Stimulated activated CD4-positive, alpha-beta T cell treated with anti-CD3 and anti-CD28 coated beads, Interleukin-12 subunit alpha, Interleukin-12 subunit beta, amount 100 ng/mL, for 24 hours (primary cell): ENCODE measurements at places on chromosomes 3 and 15.

GRCh38 chr3:105999856-106000255 lies 131.0 kb upstream of the CBLB start:
- DNase-seq, result no peak

- no peak for DNase-seq
Measured at GRCh38 chr3:58347984-58348383, 15.3 kb downstream of the PXK start.

DNA sequence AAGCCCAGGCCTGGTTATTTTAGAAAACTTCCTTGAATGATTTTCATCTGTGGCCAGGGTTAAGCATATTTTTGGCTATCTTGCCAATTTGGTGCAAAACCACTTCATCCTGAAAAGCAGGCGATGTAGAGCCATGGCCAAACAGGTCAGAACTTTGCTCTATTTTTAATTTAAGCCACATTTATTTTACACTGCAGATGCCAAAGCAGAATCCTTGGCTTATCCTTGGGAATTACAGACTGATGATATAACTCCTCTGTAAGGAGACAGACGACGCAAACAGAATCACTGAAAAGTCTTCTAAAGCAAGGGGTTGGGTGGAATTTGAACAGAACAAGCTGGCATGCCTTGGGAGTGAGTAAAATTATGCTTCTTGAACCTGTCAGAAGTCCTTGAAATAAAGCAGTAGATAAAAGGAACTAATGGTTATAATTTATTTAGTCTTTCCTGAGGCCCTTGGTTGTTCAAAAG lies 121.9 kb downstream of the CHST2 start:
- no peak for DNase-seq

DNA sequence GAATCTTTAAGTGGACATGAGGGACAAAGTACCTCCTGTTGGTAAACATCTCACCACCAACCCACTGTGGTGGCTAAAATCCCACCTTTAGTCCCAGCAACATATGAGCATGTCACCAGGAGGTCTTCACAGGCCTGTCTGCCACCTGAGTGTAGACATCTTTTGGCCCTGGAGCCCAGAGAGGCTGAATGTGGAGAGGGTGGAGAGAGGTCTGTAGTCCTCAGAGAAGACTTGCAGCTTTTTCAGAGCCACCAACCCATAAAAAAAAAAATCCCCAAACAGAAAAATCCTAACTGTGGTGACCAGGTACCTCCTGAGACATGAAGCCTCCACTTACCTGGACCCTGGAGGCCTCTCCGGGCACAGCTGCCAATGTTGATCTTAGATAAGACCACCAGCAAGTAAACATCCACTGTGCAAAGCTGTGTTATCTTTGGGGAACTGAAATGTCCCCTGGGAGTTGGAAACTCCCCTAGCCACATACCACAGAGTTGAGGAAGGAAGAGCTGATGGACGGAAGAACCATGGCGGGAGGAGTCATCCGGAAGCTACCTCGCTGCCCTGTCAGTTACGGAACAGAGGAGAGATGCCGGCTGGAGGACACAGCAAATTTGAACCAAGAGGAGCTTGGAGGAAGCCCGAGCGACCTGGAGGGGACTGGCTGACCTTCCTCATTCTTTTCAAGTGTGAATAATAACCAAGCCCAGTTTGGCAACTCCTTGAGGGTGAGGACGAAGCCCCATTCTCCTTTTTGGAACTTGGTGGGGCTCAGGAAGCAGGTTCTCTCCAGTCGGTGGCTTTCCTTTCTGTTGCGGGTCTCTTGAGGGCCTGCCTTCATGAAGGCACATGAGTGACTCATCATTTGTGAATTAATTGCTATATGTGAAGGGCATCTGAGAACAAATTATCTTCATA lies at the start of gene GHRL:
GHRL (minus strand) TSS at position 443 of the 915 bp plus-strand sequence. CDS start 2,767 bp downstream, outside the sequence.
- DNase-seq, result no peak

DNA sequence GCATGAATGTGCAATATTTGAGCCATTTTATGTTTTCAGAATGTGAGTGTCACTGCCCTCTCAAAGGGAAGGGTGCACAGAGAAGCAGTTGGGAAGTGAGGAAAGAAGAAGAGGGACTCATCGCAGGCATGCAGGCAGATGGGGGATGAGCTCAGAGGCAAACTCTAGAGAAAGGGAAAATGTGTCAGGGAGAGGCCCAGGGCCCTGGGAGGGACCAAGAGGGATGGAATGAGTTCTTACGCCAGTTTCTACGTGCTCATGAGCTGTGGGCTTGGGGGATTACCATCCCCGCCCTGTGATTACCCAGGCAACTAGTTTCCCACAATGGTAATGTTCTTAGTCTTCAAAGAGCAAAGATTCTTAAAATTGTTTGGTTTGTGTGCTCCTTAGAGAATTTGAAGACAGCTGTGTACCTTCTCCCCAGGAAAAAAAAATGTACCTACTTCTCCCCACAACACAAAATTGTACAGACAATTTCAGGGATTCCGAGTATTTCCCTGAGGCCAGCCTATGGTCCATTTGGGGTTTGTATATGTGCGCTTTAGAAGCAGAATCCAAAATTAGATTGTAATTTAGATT lies 17.8 kb downstream of the GCSAM start:
- DNase-seq, result no peak

GRCh38 chr3:184186184-184186901 lies at the start of gene ABCF3:
Gene ABCF3, plus strand, starts transcription at chr3:184186199. Its CDS starts 9 bp downstream, at chr3:184186208.
- DNase-seq, result no peak

GRCh38 chr3:159237226-159237625 lies 435.4 kb downstream of the MFSD1 start:
- DNase-seq, result no peak

DNA sequence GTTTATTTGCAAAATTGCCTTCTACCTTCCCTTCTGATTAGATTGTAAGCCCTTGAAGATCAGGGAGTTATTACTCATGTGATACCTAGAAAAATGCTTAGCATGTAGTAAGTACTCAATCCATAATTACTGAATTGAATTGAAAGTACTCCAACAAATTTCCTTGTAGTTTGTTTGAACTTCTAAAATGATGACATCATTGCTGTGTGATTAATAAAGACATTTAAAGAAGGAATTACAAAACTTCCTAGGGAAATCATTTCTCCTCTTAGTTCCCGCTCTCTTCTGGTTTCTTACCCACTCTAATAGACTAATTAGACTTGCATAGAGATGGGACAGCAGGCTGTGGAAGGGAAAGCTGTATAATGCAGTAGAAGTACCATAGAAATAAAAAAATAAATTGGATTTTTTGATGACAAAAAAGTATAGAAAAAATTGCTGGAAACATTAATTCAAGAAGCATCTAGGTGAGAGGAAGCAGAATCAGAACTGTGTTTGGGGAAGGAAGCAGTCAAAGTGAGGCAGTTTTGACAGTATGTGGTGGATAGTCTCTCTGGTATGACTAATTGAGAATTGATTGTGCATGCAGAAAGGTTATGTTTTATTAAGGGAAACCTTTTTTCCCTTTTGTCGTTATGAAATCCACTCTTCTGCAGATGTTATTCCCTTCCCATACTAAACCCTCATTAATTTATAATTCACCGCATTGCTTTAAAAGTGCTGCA lies 93.0 kb downstream of the ALCAM start:
- DNase-seq, result no peak

DNA sequence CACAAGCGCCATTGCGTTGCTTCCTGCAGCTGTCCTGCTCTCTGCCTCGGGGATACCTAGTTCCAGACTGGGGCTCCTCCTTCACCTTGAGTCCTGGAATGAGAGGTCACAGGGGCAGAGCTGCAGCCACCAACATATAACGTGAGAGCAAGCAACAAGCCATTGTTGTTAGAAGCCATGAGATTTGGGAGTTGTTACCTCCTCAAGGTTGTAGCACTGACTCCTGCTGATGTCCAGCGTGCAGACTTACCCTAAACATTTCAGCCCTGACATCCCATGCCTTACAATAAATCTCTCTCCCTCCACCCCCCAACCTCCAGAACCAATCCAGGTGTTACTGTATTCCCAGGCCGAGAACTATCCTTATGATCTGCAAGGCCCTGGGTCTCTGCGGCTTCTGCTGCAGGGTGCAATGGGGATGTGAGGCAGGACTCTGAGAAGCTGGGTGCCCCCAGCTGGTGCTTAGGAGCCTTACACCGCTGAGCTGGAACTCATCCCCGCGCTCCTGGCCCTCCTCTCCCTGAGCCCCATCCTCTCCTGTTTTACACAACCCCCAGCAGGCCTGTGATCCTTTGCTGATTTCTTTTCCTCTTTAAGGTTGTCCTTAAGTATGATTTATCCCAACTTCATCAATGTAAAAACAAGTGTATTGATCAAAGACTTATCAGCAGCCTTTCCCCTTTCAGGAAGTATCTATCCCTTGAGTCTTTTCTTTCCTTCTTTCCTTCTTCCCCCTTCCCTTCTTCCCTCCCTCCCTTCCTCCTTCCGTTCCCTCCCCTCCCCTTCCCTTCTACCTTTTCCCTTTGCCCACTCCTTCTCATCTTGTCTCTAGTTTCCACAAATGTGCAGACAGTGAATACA lies 84.2 kb upstream of the ABHD2 start:
- DNase-seq, result no peak

- DNase-seq, result no peak
Measured at GRCh38 chr3:13142552-13143380, 69.5 kb upstream of the IQSEC1 start.

DNA sequence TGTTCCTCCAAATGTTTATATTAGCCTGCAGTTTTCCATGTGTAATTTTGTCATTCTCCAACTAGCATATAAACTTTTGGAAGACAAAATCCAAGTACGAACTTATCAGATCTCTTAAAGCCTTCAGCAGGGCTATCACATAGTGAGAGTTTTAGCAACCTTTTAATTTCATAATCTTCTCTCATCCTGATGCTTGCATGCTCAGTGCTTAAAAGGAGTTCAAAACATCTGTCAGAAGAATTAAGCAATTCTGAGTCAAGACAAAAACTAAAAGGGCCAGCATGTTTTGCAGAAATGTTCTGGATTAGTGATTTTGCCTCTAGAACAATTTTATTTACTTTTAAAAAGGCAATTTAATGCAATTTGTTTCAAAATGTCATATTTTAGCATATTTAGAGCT lies 73.4 kb upstream of the SLC2A2 start:
- DNase-seq, result no peak

GRCh38 chr3:136621628-136622027 lies 130.6 kb downstream of the STAG1 start:
- no peak for DNase-seq

- DNase-seq, result no peak
Measured at GRCh38 chr15:62821384-62822131, 221.0 kb upstream of the TPM1 start.

- DNase-seq, result no peak
Measured at GRCh38 chr3:105868431-105868741, 426 bp downstream of the CBLB start.

DNA sequence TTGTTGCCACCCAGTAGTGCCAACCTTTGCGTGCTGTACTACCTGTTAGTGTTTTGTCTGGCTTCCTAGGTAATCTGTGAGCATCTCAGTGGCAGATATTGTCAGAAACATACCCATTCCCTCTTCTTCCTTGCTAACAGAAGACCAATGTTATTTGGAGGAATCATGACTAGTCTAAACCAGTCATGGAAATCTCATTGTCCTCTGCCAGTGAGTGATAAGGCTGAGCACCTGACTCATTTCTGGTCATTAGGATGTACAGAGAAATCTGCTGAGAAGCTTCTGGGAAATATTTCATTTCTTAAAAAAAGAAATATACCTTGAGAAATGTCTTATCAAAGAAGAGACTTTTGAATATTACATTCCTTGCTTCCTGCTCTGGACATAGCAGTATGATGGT lies 70.1 kb upstream of the CDV3 start:
- no peak for DNase-seq

- DNase-seq, result no peak
Measured at GRCh38 chr15:79524531-79524930, 92.4 kb downstream of the MINAR1 start.

GRCh38 chr15:48031973-48032372 lies 88.8 kb upstream of the SLC24A5 start:
- DNase-seq, result no peak

GRCh38 chr3:170905862-170906261 lies 2.6 kb downstream of the EIF5A2 start:
- no peak for DNase-seq

- DNase-seq, result no peak
Measured at GRCh38 chr15:90295270-90295648, 29.8 kb downstream of the NGRN start.

GRCh38 chr15:29467091-29467490 lies 197.5 kb upstream of the NSMCE3 start:
- DNase-seq, result no peak

GRCh38 chr3:177050501-177051237 lies 146.6 kb downstream of the TBL1XR1 start:
- DNase-seq, result no peak

- DNase-seq, result no peak
Measured at GRCh38 chr3:77685713-77686112, 645.8 kb downstream of the ROBO2 start.

DNA sequence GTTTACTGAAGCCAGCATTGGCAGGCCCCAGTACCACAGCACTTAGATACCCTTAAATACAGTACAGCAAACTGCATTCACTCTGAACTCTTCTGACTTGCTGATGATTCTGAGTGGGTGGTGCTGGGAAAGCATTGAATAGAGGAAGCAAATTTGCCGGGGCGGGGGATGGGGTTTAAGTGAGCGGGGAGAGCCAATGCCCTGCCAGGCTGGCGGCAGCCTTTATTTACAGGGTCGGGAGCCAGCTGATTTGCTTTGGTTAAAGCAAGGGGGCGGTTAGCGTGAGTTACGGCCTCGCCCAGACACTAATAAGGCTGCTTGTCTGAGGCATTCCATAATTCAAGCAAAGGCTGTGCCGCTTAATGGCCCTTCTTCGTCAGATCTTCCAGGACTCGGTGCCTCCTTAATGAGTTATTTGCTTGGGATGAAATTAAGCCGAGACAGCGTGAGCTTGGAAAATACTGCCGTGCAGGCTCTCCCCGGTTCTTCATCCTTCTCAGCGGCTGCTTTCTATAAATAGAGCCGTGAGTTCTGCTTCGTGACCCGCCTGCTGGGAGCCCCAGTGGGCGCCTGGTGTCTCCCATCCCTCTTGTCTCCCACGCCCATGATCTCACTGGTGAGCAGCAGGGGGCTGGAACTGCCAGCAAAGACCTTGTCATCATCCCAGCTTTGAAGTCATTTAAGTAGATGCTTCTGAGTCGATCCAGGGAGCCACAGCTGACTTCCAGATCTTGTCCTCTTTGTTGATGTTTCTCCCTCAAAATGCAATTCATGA lies 25.8 kb downstream of the SPSB4 start:
- no peak for DNase-seq

DNA sequence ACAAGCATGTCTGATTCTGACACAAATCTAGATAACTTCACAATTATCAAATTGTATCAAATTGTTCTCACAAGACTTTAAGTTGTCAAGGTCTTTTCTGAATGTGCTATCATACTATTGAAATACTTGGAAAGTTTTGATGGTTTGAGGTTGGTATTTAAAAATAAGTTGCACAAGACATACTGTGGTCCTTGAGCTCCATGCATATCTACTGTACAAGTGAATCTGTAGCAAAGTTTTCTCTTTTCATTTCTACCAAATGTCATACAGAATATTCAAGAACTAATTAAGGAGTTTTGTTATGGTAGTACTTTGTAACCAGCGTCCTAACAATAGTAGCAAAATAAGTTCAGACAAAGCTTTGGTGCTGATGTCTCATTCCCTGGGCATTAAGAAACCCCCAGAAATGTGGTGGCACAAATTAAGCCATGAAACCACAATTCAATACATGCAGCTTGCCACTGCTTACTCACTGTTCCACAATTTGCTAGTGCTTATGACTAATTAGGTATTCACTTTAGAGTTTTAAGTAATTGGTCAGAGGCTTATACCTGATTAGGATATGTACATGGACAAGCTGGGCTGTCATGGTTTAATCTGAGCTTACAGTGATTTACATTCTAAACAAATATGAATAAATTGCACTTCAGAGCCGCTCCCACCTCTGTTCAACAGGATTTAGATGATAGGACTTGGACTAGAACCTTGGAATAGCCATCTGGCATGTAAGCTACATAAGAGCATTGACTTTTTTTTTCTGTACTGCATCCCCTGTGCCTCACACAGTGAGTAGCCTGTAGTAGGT lies 8.8 kb downstream of the TBC1D23 start:
- DNase-seq, result no peak
